Brain microvascular endothelial cell (primary cell): ENCODE measurements at places on chromosomes 4 and X.

GRCh38 chr4:112982680-112983079 is 66.8 kb upstream of the ANK2 start:
- DNase-seq: no peak

GRCh38 chrX:67622053-67622585 is 78.3 kb downstream of the AR start:
- no peak for DNase-seq

DNA sequence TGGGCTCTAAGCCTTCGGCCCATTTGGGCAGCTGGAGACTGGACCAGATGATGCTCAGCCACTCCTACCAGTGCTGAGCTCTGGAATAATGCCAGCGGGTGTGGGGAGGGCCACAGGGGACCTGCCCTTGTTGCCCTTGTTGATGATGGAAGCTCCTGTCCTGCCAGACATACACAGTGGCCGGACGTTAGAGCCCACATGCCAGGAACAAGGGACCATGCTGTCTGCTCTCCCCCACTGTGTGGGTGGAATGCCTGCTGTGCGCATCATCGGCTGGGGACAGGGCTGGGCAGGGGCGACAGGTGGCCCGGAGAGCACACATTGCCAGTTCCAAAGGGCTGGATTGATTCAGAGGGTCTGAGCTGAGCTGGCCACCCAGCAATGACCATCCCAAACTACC is 2.0 kb downstream of the ABLIM2 start:
- DNase-seq: no peak

GRCh38 chr4:6497796-6498195 is 25.4 kb upstream of the PPP2R2C start:
- DNase-seq: no peak

- DNase-seq: peak; percentile 17
These were observed 28.4 kb upstream of the TNIP3 start for GRCh38 chr4:121192480-121192879.

DNA sequence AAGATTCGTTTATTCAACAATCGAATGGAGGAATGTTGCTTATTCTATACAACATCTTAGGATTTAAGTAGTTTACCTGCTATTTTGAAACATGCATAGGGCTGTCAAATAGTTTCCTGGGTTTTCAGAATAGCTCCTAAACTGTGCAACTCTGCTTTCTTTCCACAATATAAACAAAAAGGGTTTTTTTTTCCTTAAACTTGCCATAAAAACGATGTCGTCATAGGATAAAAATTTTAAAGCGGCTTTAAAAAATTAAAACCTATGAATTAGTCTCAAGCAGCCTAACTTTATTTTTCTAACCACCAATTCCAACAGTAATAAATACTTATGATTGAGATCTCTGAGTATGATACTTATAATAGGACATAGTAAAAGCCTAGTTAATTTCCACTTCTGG is 21.6 kb upstream of the STIM2 start:
- DNase-seq: no peak

- DNase-seq: no peak
These were observed 72.9 kb upstream of the MTM1 start for GRCh38 chrX:150495496-150495895.

- no peak for DNase-seq
These were observed 55.8 kb downstream of the FGF16 start for GRCh38 chrX:77502951-77503525.

GRCh38 chr4:1462768-1463075 is 56.5 kb upstream of the NKX1-1 start:
- no peak for DNase-seq

- no peak for DNase-seq
These were observed 24.8 kb downstream of the KLHL15 start for GRCh38 chrX:24002167-24002566.

DNA sequence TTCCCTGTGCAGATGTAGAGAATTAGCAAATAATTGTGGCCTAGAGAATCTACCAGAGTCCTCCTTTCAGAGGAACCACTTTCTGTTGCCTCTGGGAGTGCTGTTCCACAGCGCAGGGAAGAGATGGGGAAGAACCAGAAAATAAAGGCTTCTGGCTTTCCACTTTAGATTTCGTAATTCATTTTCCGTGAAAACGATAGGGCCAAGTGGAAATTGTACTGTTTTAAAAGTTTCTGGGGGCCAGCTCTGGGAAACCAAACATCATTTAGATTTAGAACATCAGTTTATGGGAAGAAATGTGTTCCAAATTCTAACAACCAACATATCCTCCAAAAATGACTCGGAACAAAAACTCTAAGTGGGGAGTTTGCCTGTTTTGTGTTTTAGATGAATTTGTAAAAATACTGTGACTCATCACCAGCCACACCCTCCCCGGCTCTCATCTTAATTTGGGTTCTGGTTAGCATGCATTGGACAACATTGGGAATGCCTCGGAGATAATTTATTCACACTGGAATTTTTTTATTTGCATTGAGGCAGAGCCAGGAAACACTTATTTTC is 65.2 kb upstream of the LNX1 start:
- no peak for DNase-seq

DNA sequence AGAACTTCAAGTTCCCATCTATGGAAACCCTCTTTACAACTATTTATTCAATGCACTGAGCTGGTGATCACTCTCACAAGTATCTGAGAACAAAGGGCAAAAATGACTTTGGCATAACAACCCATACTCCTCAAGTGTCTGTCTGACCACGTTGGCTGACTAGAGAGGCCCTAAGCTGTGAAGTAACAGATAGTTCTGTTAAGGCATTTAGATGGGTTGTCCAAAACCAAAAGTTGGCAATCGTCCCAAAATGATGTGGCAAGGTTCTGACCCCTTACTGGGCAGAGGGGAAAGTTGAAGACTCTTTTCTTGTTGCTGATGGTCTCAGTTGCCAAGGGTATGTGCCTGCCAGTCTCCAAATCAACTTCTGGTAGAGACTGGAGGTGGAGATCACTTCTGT is 524.8 kb downstream of the PPARGC1A start:
- DNase-seq: no peak

DNA sequence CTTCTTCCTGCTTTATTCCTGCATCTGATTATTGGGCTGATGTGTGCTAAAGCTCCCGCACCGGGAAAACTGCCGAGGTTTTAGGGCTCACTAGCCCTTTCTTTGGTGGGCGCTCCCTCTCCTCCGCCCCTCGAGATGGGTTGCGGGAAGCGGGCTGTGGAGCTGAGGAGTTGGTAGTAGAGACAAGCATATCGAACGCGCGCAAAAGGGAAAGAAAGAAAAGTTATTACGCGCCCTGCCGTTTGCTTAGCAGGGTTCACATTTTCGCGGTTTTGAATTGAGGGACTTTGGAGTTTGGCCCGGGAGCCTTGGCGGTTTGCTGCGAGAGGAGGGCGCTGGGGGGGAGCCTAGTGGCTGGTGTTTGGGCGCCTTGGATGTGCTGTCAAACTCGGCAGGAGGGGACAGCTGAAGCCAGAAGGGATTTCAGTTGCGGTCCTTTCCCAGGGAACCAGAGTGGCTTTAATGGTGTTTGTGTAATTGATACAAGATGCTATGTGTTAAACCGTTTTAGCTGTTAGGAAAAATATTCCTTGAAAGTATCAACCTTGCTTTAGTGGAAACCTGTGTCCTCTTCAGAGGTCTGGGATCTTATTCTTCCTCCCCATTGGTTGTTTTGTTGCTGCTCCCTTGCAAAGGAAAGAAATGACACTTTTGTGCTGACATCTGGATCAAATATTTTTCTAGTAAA is 1.1 kb downstream of the GAB1 start:
- peak; percentile 37 for DNase-seq

GRCh38 chr4:42080306-42080705 is 72.1 kb downstream of the BEND4 start:
- DNase-seq: no peak

- DNase-seq: no peak
These were observed 12.5 kb upstream of the ART3 start for GRCh38 chr4:76061982-76062381.

GRCh38 chr4:84239278-84239845 is 259.7 kb downstream of the NKX6-1 start:
- no peak for DNase-seq
